ENCODE measurements at places on chromosomes 12 and 14.

DNA sequence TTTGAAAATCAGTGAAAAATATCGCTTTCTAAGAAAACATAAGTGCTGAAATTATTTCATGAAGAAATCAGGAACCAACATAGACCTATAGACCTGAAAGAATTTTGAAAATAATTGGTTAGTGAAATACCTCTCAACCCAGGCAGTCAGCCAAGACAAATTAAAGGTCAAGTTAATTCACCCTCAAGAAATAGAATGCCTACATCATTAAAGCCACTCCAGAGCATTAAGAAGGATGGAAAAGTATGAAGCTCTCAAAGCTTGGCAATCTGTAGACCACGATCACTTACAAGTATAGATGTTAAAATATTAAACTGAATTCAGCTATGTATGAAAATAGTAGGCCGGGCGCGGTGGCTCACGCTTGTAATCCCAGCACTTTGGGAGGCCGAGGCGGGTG is 48.3 kb downstream of the SFSWAP start:
- DNase-seq = no peak

DNA sequence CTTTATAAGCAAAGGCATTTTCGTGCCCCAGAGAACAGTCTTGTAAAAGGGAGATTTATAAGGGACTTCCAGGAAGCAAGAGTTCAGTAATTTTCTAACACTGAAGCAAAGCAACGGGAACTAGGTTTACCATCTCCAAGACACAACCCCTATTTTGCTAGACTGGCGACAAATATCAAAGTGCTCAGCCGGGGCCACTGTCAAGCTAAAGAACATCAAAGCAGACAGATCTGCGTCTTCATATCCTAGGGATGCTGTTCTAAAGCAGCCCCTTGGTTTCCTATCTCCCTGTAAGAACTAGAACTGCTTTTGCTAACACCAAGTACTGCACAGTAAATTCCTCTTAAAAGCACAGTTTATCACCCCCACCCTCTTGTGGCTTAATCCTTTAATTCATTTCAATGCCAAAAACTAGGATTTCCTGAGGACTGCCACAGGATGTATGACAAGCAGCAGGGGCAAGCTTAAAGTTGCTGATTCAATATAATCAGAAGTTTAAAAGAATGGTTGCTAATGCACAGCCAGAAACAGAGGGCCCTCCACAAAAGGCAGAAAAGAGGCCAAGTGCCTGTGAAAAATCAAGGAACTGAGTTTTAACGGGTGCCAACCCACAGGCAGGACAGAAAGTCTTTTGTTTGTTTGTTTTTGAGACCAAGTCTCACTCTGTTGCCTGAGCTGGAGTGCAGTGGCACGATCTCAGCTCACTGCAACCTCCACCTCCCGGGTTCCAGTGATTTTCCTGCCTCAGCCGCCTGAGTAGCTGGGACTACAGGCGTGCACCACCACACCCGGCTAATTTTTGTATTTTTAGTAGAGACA is 44.0 kb upstream of the ISM2 start:
- no peak for DNase-seq

DNA sequence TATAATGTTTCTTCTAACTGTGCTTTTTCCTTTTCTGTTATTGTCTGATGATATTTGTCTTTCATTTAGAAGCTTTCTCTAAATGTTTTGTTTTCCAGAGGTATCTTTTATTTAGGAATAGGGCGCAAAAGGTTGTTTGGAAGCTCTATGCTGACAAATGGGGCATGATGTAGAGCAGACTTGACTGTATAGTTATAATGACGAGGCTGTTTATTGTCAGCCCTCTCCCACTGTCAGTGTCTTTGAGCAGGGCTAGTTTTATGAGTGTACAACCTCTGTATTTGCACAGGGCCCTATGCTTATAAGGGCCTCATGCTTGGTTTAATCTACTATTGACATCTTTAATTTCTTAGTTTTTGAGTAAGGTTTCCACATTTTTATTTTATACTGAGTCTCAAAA is 158.9 kb downstream of the CCDC91 start:
- no peak for DNase-seq

DNA sequence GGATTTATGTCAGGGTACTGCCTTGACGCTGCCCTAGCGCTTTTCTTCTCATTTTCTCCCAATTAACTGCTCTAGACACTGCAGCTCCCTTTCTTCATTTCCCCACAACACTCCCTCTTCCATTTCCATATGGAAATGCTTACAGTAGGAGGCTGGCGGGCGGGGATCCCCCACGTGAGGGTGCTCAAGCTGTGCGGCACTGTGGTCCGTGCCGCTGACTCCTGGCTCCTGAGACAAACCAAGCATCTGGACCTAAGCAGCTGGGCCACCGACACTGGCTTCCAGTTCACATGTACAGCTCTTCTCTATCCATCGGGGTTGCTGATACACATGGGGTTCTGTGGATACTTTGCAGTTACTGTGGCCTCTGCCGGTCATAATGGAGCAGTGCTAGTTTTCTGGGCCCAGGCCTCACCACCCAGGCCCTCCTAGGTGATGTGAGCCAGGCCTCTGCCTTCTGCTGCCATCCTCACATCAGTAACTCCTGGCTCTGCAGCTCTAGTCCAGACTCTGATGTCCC is 20.2 kb downstream of the TCHP start:
- DNase-seq = no peak

GRCh38 chr14:89013098-89013504 is 188.7 kb downstream of the TTC8 start:
- no peak for DNase-seq

DNA sequence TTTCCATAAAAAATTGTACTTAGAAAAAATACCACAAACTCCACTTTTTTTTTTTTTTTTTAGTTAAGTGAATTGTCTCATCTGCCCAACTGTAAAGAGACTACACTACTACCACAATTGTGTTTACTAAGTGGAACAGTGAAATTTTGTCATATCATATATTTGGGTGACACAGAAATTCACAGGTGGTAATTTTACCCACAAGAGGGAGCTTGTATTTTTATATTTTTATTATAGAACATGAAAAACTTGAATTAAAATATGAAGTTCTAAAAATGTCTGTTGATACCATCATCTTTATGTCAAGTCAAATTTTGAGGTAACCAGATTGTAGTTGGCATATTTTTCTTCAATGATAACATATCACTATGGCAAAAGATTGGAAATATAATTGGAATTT is 329.4 kb upstream of the SOX5 start:
- no peak for DNase-seq

GRCh38 chr12:28110329-28110728 is 79.9 kb upstream of the CCDC91 start:
- DNase-seq = no peak

DNA sequence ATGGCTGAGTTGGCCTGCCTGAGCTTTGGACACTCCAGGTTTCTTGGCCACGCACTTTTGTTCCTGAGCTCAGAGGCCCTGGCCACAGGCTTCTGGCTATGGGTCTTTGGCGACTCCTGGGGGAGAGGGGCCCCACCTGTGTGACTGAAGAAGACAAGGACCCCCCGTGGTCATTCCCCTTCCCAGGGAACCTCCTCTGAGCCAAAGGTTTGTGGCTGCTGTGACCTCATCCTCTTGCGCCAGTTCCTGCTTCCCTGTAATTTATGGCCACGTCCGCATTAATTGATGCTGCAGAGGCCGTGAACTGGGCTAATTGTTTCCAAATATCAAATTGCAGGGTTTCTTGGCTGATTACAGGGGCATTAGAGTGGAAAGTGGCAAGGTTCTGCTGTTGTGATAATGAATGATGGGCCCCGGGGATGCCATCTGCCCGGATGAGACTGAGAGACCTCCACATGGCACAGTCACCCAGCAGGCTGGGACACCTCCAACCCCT is 27.6 kb upstream of the NOS1 start:
- no peak for DNase-seq

DNA sequence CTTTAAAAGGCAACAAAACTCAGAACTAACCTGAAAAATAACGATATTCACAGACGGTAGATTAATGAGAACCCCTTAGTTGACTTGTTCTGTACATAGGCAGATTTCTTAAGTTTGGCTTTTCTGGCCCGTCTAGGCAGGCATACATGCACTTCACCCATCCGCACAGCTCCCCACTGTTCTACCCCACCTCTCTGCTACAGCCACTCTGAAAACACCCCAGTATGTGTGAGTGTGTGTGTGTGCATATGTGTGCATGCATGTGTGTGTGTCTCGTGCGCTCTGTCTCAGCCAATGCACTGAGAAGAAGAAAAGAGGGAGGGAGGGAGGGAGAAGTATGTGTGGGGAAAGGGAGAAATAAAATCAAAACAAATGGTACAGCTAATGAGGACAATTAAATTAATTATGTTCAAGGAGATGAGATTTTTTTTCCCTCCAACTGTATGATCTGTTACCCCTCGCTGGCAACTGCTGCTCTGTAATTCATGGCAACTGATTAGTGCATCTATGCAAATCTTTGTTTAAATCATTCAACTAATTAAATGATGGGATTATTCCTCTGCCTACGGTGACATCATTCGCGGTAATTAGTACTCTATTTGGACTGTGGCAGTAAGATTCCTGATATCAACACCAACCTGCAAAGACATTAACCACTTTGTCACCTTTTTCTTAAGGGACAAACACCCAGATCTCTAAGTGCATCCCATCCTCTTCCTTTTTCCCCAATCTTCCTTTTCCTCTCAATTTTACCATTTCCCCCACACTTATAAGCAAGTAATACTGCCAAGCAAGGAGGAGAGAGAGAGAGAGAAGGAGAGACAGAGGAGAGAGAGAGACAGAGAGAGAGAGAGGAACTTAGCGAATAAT is 2.2 kb upstream of the LMO3 start:
- DNase-seq = no peak

DNA sequence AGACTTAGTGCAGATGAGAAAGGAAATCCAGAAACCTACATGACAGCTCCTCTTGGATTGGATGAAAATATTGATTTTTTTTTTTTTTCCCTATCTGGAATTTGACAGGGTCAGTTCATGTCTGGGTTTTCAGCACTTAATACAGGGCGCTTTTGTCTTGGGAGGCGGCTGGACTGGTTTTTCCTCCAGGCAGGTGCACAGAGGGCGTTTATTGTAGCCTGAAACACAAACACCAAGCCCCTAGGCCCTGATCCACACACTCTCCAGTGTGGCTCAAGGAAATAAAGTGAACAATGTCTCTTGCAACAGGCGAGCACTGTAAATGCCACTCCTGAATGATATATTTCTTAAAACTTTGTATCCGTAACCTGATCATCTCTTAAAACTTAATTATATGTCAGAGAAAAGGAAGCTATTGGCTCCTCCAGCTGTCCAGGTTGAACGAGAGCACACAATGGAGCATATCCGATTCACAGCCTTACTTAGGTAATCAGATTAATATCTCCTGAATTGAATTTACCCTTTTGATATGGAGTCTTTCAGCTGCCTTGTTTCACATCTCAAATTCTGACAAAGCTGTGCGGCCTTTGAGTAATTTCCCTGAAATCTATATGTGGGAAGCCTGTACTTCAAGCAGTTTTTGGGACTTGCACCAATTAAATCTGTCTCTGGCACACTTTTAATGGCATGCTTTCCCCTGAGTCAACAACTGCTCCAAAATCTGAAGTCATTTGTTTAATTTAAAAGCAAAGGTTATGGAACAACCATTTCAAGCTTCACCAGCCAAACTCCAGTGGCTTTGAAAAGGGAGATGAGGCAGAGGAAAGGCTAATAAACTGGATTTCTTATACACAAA is 485.7 kb downstream of the ZFP36L1 start:
- DNase-seq = no peak

- no peak for DNase-seq
Measured at GRCh38 chr12:2974560-2974971, 15.4 kb downstream of the TEAD4 start.
